ENCODE measurements at places on chromosomes 3 and 15.

- DNase-seq = no peak
These were observed 236.8 kb downstream of the CACNA2D3 start for GRCh38 chr3:54358969-54359694.

- no peak for DNase-seq
These were observed 68.0 kb upstream of the STAC start for GRCh38 chr3:36312351-36312750.

- no peak for DNase-seq
These were observed 45.4 kb upstream of the UBE2E1 start for GRCh38 chr3:23760325-23760724.

GRCh38 chr15:68028137-68028887 lies 25.8 kb upstream of the PIAS1 start:
- DNase-seq = no peak

DNA sequence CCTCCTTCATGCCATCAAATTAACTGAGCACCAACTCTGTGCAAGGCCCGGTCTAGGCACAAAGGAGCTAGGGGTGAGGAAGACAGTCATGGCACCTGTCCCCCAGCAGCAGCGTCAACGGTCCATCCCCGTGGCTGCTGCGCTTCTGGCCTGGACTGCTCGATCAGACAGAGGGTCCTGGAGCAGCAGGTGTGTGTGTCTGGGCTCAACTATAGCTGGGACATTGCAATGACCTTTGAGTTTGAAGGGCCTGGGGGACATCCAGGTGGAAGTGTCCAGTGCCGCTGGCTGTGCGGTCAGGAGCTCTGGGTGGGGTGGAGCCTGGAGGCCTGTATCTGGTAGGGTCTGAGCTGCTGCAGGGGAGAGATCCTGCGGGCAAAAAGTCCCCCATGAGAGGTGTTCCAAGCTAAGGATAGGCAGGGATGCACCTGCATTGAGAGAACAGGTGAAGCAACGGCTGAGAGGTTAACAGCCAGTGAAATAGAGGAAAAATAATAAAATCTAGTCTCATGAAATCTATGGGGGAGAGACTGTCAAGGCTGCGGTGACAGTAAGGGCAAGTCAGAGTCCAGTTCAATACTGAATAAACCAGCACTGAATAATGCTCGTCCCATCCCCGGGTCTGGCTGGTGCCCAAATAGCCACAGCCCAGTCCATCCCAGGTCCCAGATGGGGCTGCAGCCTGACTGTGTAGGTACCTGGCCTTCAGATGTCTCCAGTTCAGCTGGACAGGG lies 25.4 kb upstream of the SLC41A3 start:
- no peak for DNase-seq

DNA sequence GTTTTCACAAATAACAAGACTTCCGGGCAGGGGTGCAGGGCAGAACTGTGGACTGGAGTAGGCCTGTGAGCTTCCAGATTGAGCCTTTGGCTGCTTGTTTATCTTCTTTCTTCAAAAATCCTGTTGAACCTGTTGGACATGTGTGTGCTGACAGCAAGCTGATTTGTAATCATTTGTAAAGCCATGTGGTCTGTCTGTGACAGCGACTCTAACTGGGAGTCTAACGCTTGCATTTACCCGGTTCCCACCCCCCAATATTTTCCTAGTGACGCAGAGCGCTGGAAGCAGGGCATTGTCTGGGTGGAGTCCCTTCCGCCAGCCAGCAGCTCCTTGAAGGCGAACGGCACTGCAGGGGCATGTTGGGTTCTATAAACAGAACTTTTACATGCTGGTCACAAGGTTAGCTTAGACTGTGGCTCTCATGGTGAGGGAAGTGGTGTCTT lies 85.7 kb upstream of the MYZAP start:
- DNase-seq = no peak

- DNase-seq = no peak
These were observed 1.0 kb upstream of the MELTF start for GRCh38 chr3:197030379-197031314.

Data from nephron progenitor cell (in vitro differentiated cells).